Lower lobe of right lung (tissue), 2 donors: ENCODE measurements at places on chromosomes 12 and 14. TPM values are rescaled to one million over a fixed set of nuclear protein-coding genes. Genes with fewer than 3 reads are reported as not detected.
A peak's percentile ranks its signal among the peaks of the same experiment; 100 is the strongest.

- H3K36me3 ChIP-seq = no peaks in the 10 kb centered on the region
- H3K27me3 ChIP-seq = no peaks in the 10 kb centered on the region
- no peak for DNase-seq
- H3K27ac ChIP-seq = no peak overlapping the region
- no peaks in the 10 kb centered on the region for H3K4me1 ChIP-seq
- no peak overlapping the region for H3K4me3 ChIP-seq
Observed at GRCh38 chr14:25080682-25081081, 30.7 kb upstream of the STXBP6 start.

GRCh38 chr12:84856156-84856900 lies 56.3 kb downstream of the SLC6A15 start:
- H3K36me3 ChIP-seq = no peaks in the 10 kb centered on the region
- no peaks in the 10 kb centered on the region for H3K27me3 ChIP-seq
- H3K4me3 ChIP-seq = no peak overlapping the region
- no peak for DNase-seq

- no peak overlapping the region for H3K27ac ChIP-seq
- no peaks in the 10 kb centered on the region for H3K36me3 ChIP-seq
- no peaks in the 10 kb centered on the region for H3K4me1 ChIP-seq
- DNase-seq = no peak
- no peak overlapping the region for H3K4me3 ChIP-seq
Observed at GRCh38 chr12:74401035-74401434, 136.6 kb upstream of the ATXN7L3B start.

- DNase-seq = no peak
- no peaks in the 10 kb centered on the region for H3K27me3 ChIP-seq
- no peak overlapping the region for H3K4me3 ChIP-seq
- H3K27ac ChIP-seq = peak overlapping the region; percentile 53
- peaks cover 84% of the 10 kb centered on the region for H3K4me1 ChIP-seq
Observed at GRCh38 chr14:55123101-55123500, 6.0 kb upstream of the LGALS3 start.

- H3K36me3 ChIP-seq = no peaks in the 10 kb centered on the region
- H3K27me3 ChIP-seq = no peaks in the 10 kb centered on the region
- no peak for DNase-seq
- peaks cover 9% of the 10 kb centered on the region for H3K4me1 ChIP-seq
- H3K27ac ChIP-seq = no peak overlapping the region
Observed at GRCh38 chr12:98465950-98466602, 49.3 kb upstream of the TMPO start.

DNA sequence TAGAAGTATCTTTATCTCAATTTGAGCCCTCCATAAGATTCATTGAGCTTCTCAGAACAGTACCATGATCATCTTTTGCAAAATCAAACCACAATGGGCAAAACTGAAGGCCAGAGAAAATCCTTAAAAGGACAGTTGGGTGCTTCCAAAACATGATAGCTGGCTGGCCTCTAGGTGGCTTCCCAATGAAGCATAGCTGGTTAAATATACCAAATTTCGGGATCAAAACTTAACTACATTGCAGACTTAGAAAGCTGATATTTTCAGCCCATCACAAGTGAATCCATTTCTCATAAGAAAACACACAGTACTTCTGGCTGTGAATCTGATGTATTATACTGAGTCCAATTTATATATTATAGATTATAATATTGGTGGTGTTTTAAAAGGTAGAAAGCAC lies 15.3 kb upstream of the PIK3C2G start:
- no peak for DNase-seq
- no peaks in the 10 kb centered on the region for H3K4me1 ChIP-seq
- no peaks in the 10 kb centered on the region for H3K36me3 ChIP-seq

DNA sequence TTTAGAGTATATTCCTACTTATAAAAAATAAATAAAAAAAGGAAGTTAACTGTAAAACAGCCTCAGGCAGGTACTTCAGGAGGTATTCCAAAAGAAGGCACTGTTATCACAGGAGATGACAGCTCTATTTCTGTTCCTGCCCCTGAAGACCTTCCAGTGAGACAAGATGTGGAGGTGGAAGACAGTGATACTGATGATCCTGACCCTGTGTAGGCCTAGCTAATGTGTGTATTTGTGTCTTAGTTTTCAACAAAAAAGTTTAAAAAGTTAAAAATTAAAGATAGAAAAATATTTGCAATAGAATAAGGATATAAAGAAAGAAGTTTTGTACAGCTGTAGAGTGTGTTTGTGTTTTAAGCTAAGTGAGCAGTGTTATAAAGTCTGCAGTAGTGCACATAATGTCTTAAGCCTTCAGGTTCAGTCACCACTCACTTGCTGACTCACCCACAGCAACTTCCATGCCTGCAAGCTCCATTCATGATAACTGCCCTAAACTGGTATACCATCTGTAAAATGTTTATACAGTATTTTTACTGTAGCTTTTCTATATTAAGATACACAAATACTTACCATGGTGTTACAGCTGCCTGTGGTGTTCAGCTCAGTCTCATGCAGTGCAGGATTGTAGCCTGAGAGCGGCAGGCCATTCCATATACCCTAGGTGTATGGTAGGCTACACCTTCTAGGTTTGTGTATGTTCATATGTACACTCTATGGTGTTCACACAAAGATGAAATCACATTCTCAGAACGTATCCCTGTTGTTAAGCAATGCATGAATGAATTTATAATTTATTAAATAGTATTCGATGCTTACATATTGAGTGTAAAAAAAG lies 121.1 kb downstream of the ANO6 start:
- no peak overlapping the region for H3K4me3 ChIP-seq
- H3K27me3 ChIP-seq = no peaks in the 10 kb centered on the region
- no peak for DNase-seq

DNA sequence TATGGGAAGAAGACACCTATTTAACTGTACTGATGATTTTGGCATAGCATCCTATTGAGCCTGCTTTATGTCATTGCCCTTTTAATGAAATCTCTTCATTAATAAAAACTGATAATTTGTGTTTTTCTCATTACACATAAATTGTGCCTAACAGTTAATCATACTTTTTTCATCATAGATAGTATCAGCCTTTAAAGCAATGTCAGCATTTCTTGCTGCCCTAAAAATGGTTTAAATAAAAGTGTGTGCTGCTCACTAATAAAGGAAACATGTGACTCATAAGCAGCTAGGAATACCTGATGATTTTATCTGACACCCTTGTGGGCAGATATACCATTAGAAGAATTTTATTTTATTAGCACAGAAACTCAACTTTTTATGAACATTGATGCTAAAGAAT lies 26.7 kb downstream of the TBK1 start:
- no peak overlapping the region for H3K27ac ChIP-seq
- H3K4me3 ChIP-seq = no peak overlapping the region
- H3K4me1 ChIP-seq = no peaks in the 10 kb centered on the region
- DNase-seq = no peak
- no peaks in the 10 kb centered on the region for H3K27me3 ChIP-seq

DNA sequence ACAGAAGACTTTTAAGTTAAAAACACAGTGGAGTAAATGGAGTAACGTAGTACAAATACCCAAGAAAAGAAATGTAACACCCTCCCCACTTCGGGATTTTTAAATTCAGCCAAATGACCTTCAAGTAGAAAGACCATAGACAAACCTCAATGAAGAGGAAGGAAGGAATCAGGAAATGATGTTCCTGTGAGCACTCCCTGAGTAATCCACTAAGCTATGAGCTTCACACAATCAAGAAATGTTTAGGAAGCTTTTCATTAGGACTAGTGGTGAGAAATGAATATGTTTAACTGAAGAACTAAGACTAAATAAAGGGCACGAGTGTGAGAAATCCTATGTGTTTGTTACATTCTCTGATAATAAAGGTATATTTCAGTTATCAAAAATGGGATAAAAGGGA lies 10.1 kb downstream of the TCL1A start:
- peaks cover 16% of the 10 kb centered on the region for H3K27me3 ChIP-seq
- DNase-seq = no peak
- no peaks in the 10 kb centered on the region for H3K36me3 ChIP-seq
- no peaks in the 10 kb centered on the region for H3K4me1 ChIP-seq

GRCh38 chr14:28381656-28382055 lies 384.9 kb upstream of the FOXG1 start:
- no peak overlapping the region for H3K27ac ChIP-seq
- H3K4me3 ChIP-seq = no peak overlapping the region
- H3K27me3 ChIP-seq = no peaks in the 10 kb centered on the region
- H3K4me1 ChIP-seq = no peaks in the 10 kb centered on the region
- H3K36me3 ChIP-seq = no peaks in the 10 kb centered on the region
- no peak for DNase-seq

DNA sequence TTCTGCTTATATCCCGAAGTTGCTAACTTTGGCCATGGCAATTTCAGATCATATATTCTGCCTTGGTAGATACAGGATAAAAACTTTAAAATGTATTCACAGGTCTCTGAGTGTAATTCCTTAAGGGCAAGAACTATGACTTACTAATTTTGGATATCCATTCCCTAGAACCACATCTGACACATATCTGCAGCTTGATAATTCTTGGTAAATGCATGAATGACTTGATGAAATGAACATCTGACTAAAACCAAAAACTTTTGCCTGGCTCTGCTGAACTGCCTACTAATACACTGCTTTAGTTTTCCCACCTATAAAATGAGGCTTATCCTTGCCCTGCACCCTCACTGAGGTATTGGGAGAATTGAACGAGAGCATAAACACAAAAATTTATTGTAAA lies 32.2 kb downstream of the SLC25A21 start:
- H3K4me1 ChIP-seq = no peaks in the 10 kb centered on the region
- no peaks in the 10 kb centered on the region for H3K27me3 ChIP-seq
- no peak overlapping the region for H3K4me3 ChIP-seq
- DNase-seq = no peak

GRCh38 chr12:40010899-40011774 lies 94.7 kb downstream of the SLC2A13 start:
- H3K36me3 ChIP-seq = no peaks in the 10 kb centered on the region
- peaks cover 17% of the 10 kb centered on the region for H3K4me1 ChIP-seq
- DNase-seq = no peak

DNA sequence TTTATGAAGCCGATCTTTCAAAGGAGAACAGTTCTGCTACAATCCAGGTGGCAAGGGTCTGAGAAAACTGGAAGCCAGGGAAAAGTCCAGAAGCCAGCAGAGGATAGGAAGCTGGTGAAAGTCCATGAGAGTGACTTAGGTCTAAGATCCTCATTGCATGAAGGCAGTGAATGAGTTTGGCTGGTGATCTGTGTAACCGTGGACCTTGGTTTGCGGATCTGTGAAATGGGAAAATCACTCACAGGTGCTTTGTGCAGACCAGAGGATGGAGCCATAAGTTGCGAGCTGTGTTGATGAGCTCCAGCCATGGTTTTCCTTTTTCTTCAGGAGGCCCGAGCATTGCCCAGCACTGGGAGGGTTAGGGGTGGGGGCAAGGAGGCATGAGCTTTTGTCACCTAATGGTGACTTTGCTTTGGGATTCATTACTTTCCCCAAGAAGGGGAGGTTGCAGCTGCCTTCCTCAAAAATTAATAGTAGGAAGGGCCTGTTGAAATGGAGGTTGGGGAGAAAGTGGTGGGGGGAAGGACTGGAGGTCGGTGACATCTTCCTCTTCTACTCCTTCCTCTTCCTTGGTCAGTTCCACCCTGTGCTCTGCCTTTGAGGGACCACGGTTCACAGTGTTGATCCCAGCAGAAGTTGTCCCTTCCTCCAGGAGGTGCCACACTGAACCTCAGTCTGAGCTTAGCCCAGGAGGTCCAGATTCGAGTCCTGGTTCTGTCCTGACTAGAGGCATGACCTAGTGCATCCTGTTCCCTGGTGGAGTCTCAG lies 20.3 kb upstream of the SERPINA6 start:
- H3K27ac ChIP-seq = no peak overlapping the region
- DNase-seq = no peak
- no peak overlapping the region for H3K4me3 ChIP-seq

DNA sequence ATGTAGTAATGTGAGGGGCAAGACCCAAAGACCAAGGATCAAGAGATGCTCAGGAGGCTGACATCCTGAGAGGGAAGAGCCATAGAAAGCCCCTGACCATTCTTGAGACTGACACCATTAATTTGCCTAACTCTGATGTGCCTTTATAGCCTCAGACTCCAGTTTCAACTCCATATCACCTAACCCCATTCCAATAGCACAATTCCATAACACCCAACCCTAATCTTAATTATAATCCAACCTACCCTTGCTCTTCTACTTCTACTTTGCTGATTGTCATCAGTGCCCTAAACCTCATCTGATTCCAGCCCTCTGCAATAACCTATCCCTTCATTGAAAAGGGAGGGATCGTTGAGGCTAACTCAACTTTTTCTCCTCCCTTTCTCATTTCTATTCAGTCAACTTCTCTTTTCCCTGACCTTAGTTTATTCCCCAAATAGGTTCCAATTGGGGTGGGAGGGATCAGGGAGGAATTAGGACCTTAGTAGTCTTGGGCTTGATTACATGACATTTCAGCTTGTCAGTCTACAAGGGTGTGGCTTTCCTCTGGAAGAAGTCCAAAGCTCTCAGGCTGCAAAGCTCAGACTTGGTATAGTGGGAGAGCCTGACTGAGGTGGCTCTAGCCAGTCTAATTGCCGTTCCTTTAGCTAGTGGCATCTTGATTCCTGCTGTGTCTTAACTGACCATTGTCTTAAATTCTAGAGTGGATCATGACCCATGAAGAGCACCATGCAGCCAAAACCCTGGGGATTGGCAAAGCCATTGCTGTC lies 3.1 kb downstream of the PFKM start:
- no peaks in the 10 kb centered on the region for H3K4me1 ChIP-seq
- H3K27ac ChIP-seq = no peak overlapping the region
- H3K4me3 ChIP-seq = no peak overlapping the region
- no peak for DNase-seq
- no peaks in the 10 kb centered on the region for H3K27me3 ChIP-seq

GRCh38 chr12:67669217-67669933 lies 20.8 kb downstream of the DYRK2 start:
- no peak overlapping the region for H3K27ac ChIP-seq
- H3K36me3 ChIP-seq = no peaks in the 10 kb centered on the region

DNA sequence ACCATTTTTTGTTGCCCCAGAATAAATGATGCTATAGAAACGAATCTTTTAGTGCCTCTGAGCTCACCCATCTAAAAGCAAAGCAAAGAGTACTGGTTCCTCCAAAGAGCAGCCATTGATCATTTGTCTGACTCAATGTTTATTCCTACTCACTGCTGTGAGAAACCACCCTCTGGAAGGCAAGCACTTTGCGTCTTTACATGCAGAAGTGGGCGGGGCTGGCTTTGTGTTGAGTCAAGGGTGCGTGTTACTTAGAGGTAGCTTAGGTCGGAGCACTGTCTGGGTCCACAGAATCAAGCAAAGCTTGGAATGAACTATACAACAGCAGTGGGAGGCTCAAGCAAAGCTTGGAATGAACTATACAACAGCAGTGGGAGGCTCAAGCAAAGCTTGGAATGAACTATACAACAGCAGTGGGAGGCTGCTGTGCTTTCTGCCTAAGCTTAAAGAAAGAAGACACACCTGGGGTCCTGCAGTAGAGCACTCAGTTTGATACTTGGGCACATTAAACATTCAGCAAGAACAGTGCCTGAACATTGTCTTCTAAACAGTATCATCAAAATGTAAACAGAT lies 77.2 kb upstream of the PRICKLE1 start:
- no peak for DNase-seq
- H3K4me3 ChIP-seq = no peak overlapping the region
- no peaks in the 10 kb centered on the region for H3K4me1 ChIP-seq
- H3K27me3 ChIP-seq = no peaks in the 10 kb centered on the region
- H3K36me3 ChIP-seq = no peaks in the 10 kb centered on the region

TTC7B gene
- total RNA-seq = 54.1 TPM

MAP1LC3B2 gene
- total RNA-seq = 1.9 TPM

SLCO1B1 gene
- not detected for total RNA-seq

PTGER2 gene
- total RNA-seq = 6.2 TPM

RITA1 gene
- 14.2 TPM for total RNA-seq

P2RX2 gene
- total RNA-seq = 0.56 TPM

CFAP251 gene
- total RNA-seq = 8.2 TPM

TBC1D30 gene
- 11.5 TPM for total RNA-seq

SLC10A1 gene
- total RNA-seq = not detected

C14orf180 gene
- 0.18 TPM for total RNA-seq

TAS2R7 gene
- not detected for total RNA-seq

TOMM20L gene
- not detected for total RNA-seq

POU6F1 gene
- total RNA-seq = 13.5 TPM
